ENCODE measurements at places on chromosomes 3 and 15. TPM values are rescaled to one million over a fixed set of nuclear protein-coding genes. Genes with fewer than 3 reads are reported as not detected.

BFSP2 gene
- not detected for polyA plus RNA-seq

GOLGA6L7 gene
- polyA plus RNA-seq: not detected

ESYT3 gene
- polyA plus RNA-seq: not detected

SATB1 gene
- 9.5 TPM for polyA plus RNA-seq

CCNB2 gene
- polyA plus RNA-seq: 3.4 TPM

PROS1 gene
- 2.2 TPM for polyA plus RNA-seq

FGF12 gene
- 1.1 TPM for polyA plus RNA-seq

DNA sequence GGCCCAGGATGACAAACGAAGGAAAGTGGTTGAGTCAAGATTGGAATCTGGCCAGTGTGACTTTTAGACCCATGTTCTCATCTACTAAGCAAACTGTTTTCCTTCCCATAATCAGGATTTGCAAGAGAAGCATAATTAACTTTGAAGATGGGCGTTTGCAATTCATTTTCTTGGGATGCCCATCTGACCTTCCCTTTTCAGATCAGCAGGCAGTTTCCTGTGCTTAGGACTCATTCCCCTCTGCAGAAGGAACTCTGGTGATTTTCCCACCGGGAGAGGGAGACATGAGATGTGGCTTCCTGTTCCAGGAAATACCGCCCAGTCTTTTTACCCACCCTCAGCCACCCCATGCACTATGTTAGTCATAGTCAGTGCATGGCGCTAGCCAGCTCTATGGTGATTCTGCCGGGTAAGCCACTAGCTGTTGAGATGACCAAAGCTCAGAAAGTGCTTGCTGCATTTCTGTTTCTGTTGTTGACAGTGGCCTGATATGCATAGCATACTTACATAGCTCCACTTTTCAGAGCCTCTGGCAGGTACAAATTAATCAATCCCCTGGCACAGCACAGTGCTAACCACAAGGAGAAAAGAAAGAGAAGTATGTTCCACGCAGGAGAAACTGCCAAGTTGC lies 129.4 kb downstream of the VGLL4 start:
- DNase-seq: peak; percentile 28

GRCh38 chr15:68598171-68599152 lies 19.7 kb downstream of the CORO2B start:
- no peak for DNase-seq

GRCh38 chr3:109275702-109276293 lies 40.5 kb downstream of the DPPA2 start:
- peak; percentile 37 for DNase-seq

DNA sequence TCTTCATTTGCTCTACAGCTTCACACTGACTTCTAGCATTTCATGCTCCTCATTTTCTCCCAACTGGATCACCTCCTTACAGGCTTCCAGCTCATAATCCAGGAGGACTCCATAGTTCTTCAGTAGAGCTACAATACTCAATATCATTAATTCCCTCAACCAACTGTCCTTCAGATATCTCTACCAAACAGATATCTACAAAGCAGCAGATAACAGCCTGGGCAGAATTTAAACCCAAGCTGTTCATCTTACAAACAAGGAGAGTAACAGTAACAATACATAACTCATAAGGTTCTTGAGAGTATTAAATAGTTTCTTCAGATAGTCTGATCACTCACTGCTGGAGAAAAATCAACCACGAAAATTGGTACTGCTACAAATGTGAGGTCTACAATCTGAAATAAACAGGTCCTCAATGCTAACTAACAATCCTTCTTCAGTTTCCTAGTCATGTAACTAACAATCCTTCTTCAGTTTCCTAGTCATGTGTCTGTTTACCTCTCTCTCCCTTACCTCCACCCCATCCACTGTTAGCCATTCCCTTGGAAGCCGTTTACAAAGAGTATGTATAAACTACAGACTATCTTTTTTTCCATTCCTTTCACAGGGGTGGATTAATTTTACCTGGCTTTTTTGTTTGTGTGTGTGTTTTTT lies 5.0 kb downstream of the PEAK1 start:
- DNase-seq: no peak

DNA sequence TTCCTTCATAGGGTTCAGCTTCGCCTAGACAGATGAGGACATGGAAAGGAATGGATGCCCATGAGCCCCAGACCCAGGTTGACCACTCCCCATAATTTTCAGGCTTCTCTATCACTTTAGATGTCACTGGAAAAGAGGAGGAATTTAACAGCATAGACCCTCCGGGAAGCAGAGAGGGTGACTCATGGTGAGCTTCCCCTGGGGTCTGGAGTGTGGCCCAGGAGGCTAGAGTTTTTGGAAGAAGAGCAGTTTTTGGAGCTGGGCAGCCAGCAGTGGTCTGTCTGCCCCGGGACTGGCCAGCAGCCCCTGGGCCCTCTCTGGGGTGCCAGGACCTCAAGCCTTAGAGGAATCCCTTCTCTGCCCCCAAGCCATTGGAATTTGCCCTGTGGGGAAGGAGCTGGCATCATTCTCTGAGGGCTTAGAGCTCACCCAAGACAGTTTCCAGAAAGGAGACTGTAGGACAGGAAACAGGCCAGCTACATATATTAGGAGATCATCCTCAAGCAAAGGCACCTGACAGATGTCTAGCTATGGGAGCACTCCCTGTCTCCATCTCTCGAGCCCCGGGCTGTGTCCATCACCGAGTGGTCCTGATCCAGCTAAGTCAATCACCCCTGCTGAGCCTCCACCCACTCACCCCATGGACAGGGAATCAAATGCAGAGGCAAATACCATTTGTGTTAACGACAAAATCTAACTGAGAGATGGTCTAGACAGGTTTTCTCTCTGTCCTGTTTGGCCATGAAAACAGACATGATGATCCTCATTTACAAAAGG lies 67.3 kb downstream of the MEGF11 start:
- DNase-seq: no peak

- DNase-seq: peak; percentile 43
Measured at GRCh38 chr3:160921020-160921635, 165.1 kb downstream of the PPM1L start.

DNA sequence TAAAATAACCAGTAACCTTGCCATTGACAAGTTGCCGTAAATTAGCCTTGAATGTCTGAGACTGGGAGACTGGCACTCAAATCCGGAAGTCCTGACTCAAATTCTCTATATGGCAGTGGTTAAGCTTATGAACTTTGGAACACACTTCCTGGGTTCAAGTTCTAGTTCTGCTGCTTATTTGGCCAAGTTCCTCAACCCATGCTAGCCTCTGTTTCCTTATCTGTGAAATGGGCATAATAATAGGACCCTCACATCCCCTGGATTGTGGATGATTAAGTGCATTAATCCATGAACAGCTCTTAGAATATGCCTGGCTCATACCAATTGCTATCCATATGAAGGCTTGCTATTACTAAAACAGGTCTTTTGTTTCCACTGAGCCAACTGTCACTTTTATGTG lies 311.5 kb downstream of the EDEM1 start:
- DNase-seq: no peak

DNA sequence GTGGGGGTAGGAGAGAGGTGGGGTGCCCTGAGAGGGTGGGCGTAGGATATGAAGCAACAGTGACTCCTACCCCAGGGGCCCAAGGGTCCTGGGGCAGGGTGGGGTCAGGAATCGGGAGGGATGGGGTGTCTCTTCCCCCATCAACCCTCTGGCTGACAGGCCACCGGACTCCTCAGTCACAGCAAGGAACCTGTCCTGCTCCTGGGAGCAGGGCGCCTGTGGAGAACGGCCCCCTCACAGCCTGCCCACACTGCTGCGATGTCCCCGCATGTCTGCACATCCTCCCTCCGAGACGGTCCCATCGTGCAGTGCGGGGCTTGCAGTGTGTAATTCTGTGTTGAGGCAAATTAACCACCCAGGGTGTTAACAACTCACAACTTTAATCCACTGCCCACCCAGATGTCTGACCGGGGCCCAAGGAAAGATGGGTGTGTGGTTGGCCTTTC lies 2.7 kb downstream of the TM4SF19 start:
- DNase-seq: no peak

DNA sequence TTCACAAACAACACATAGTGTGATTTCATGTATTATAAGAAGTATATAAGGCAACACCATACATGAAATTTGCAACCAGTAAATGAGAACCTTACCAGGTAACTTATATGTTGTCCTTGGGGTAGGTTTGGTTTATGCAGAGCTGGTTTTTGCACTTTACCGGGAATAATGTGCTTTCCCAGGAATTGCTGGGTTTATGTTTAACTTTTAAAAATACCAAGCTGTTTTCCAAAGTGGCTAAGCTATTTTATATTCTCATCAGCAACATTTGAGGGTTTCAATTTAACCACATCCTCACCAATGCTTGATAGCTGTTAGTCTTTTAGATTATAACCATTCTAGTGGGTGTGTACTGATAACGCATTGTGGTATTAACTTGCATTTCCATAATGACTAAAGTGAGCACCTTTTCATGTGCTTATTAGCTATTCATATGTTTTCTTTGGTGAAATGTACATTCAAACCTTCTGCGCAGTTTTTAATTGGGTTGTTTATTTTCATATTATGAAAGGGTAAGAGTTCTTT lies 71.6 kb downstream of the KY start:
- DNase-seq: no peak

DNA sequence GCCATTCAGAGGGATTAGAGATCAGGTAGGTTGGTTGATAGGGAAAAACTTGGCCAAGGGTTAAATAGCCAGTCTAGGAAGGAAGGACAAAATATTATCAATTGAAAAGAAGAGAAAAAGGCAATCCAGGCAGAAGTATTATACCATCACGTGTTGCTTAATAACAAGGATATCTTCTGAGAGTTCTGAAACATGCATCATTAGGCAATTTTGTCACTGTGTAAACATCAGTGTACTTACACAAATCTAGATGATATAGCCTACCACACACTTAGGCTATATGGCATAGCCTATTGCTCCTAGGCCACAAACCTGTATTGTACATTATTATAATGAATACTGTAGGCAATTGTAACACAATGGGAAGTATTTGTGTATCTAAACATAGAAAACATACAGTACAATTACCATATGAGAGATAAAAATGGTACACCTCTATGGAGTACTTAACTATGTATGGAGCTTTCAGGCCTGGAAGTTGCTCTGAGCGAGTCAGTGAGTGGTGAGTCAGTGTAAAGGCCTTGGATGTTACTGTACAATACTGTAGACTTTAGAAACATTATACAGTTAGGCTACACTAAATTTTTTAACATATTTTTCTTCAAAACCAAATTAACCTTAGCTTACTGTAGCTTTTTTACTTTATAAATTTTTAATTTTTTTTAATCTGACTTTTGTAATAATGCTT lies 2.7 kb downstream of the TEX55 start:
- DNase-seq: peak; percentile 24

- no peak for DNase-seq
Measured at GRCh38 chr15:49507261-49507660, 84.2 kb downstream of the FGF7 start.

DNA sequence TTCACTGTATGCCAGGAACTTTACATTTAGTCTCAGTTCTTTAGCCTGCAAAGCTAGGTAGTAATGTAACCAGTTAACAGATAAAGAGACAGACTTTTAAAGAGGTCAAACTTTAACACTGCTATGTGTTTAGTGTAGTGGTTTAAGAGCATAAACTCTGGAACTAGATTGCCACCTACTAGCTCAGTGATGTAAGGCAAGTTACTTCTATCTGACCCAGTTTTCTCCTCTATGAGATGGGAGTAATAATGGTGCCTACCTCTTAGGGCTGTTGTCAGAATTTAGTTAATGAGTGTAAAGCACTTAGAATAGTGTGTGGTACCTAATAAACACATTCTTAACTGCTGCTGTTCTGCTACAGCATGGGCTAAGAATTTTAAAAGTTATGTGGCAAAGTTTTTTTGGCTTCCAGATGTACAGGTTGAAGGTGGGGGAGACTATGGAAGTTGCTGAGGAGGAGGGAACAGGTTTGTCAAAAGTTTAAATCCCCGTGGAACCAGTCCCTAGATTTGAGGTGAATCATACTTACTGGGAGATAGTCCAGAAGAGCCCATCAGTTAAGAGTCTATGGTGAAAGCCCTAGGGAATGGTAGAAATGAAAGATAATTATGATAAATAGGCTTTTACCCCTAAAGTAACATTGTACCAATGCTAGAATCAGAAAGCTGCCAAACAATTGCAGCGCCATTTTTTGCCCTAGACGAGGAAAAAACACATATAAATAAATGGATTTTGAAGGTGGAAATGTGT lies 13.9 kb downstream of the TSC22D2 start:
- DNase-seq: no peak

DNA sequence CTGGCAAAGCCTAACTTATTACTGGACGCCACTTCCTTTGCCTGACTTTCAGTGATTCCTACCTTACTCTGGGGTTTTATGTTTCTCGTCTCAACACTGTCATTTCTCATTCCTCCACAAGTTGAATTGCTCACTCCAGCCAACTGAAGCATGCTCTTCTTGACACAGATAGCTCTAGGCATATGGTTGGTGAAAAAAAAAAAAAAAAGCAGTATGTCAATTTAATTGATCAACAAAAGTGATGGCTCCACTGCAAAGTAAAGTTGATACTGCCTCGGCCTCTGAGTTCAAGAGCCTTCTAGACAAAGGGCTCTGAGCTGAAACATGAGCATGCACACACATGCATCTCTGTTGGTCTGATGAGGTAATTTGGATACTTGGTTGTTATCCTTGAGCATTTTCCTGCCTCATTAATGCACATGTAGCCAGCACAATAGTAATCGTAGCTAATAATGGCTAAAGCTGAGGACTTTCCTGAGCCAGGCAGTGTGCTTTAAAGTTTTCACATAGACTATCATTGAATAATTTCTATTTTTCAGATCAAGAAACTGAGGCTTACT lies 21.4 kb upstream of the UBE2Q2 start:
- DNase-seq: no peak

DNA sequence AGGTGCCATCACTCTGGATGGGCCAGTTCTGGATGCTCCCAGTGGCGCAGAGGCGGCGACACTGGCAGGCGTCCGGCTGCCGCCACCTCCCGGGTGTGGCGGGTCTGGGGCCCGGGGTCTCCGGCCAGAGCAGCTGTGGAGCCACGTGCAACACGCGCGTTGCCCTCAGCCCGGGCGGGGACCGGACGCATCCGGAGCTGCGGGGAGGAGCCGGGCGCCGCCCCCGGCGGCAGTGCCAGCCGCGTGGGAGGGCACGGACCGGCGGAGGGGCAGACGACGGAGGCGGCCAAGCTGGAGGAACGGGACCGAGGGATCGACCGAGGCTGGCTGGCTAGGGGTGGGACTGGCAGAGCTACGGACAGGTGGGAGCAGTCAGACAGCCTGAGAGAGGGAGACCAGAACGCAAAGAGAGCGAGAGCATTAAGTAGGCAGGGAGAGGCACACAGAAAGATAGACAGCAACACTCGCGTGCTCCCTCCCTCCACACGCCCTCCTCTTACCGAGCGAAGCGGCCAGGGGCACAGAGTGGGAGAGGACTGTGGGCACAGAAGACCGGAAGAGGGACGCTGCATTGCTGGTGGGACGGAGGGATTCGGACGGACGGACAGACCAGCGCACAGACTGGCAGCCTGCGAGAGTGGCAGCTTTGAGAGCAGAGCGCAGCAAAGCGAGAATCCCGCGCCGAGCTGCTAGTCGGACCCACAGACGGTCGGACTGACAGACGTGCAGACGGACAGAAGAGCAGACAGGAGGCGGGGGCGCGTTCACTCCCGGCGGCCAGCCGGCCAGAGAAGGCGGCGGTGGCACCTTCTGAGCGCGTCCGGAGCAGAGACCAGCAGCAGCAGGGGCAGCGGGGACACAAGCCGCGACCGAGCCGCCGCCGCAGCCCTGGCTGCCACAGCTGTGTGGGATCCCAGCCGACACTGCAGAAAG lies at the start of gene ARPP21:
TSS of gene ARPP21 (plus strand) at position 272 of the 933 bp plus-strand sequence. CDS start 42,227 bp downstream, outside the sequence.
- peak; percentile 35 for DNase-seq
